ENCODE measurements at places on chromosomes 2 and 18. TPM values are rescaled to one million over a fixed set of nuclear protein-coding genes. Genes with fewer than 3 reads are reported as not detected.
A peak's percentile ranks its signal among the peaks of the same experiment; 100 is the strongest.

GRCh38 chr18:76445741-76446232, 49.3 kb downstream of the ZNF516 start:
- no peak for DNase-seq

DNA sequence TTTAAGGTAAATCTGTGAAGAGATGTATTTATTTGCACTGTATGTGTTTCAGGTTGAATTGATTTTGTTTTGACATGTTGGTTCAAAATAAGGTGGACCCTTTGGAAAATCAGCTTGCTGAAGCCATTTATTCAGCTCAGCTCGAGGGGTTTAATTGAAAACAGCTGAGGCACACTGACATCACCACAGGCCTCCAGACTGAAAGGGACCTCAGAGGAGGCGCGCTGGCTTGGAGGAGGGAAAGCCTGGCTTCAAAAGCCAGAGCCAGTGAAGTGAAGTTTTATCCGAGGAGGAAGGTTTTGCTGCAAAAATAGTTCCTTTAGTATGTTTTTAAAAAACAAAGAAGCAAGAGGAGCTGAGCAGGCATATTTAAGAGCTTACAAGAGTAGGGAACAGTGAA, 26.9 kb upstream of the DNMT3A start:
- no peak for DNase-seq

DNA sequence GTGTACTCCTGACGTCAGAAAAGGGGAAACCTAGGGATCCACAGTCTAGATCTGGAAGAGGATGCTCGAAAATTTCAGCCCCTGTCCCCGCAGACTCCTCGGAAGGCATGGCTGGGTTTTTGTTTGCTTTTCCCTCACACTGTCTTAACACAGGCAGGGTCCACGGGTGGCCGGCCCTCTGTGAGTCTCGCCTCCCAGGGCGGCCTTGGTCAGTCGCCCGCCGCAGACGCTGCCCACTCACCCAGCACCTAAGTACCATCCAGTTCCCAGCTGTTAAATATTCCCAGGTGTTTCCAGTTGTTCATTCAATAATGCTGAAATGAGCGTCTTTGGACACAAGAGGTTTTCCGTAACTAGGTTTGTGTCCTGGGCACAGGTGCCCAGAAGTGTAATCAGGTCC, 193.2 kb downstream of the TWIST2 start:
- no peak for DNase-seq

DNA sequence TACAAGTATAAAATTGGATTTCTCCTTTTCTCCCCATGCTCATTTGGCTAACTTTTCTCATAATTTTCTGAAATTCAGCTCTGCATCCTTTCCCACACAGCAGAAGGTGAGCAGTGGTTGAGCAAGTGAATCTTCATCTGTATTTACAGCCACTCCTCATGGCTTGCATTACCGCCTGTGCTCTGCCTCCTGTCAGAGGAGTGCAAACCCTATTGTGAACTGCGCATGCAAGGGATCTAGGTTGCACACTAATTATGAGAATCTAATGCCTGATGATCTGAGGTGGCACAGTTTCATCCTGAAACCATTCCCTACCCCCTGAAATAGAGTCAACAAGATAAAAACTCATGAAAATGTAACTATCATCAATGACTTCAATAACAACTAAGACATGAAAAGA, 20.0 kb downstream of the ME2 start:
- DNase-seq, result no peak

GRCh38 chr2:169933124-169933711, 106.0 kb downstream of the UBR3 start:
- peak; percentile 13 for DNase-seq

- no peak for DNase-seq
Observed at GRCh38 chr18:32835951-32836350, 63.1 kb upstream of the KLHL14 start.

GRCh38 chr2:7180638-7181370, 263.6 kb downstream of the RNF144A start:
- DNase-seq, result no peak

GRCh38 chr2:240479111-240479501, 43.6 kb downstream of the GPC1 start:
- DNase-seq, result no peak

DNA sequence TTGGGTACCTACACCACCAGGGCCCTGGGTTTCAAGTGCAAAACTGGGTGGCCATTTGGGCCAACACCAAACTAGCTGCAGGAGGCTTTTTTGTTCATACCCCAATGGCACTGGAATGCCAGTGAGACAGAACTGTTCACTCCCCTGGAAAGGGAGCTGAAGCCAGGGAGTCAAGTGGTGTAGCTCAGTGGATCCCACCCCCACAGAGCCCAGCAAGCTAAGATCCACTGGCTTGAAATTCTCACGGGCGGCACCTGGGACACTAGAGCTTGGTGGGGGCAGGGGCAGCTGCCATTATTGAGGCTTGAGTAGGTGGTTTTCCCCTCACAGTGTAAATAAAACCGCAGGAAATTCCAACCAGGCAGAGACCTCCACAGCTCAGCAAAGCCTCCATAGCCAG, 46.0 kb upstream of the FAM110C start:
- DNase-seq, result no peak

VPS54 gene
- polyA plus RNA-seq, result 58.5 TPM

VWA3B gene
- 0.47 TPM for polyA plus RNA-seq

UGT1A10 gene
- not detected for polyA plus RNA-seq
